ENCODE measurements at places on chromosomes 13 and 19.
A peak's percentile ranks its signal among the peaks of the same experiment; 100 is the strongest.

GRCh38 chr19:57161985-57162539 is 5.2 kb downstream of the DUXA start:
- no peak for DNase-seq

DNA sequence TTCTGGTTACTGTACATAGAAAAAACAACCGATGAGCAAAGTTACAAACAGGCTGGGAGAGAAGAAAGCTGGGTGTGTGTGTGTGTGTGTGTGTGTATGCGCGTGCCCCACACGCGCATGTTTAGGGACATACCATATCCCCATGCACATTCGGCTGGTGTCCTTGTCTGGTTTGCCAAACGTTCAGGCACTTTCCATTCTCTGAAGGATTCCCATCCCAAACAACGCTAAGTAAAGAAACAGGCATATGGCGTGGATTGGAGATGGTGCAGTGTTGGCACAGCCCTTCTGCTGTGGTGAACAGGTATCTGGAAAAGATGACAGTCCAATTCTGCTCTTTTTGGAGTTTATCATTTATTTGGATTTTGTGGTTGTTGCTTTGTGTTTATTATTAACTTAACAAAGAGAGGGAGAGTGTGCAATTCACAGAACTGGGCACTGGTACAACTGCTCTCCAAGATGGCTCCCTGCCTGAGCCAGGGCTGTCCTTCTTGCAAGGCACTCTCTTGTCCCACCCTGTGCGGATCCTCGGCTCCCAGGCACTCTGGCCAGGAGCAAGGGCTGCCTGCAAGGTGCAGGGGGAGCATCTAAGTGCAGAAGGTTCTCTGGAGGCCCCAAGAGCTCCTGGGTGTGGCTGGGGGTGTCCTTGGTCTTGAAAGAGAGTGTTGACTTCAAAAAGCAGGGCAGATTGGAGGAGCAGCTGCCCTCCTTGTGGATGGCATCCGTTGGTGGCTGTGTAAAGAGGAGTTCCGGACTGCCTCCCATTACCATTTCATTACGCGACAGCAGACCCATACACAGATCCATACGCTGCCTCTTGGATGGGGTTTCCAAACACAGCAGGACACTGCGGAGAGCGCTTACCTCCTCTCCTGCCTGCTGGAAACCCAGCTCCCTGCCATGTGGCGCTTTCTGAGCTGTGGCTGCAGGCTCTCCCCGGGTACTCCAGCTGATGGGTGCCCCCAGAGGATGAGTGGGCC is 263.1 kb downstream of the ZNF536 start:
- DNase-seq, result no peak

GRCh38 chr19:33684538-33685232 is 62.9 kb downstream of the CHST8 start:
- no peak for DNase-seq

- no peak for DNase-seq
These were observed 699 bp downstream of the RCBTB2 start for GRCh38 chr13:48532256-48532505.

- DNase-seq, result no peak
These were observed 45.2 kb upstream of the GPI start for GRCh38 chr19:34319785-34320184.

- DNase-seq, result no peak
These were observed 1342.7 kb downstream of the UQCRFS1 start for GRCh38 chr19:27870293-27870692.

DNA sequence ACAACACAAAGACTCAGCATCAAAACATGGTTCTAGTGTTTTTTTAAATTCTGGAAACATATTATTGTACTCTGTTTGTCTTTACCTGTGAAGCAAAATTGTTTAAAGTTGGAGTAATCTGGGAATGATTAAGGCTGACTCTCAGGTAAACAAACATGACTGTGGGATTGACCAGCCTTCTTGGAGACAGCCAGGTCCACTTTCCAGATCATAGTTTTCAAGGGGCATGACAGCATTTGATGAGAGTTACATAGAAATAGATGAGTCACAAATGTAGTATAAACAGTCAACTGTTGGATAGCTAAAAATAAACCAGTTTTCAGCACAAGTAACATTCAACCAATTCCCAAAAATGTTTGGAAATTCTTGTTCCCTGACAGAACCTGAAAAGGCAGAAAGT is 1680.9 kb downstream of the OLFM4 start:
- DNase-seq, result no peak

GRCh38 chr13:27641711-27642502 is 20.2 kb downstream of the POLR1D start:
- no peak for DNase-seq

DNA sequence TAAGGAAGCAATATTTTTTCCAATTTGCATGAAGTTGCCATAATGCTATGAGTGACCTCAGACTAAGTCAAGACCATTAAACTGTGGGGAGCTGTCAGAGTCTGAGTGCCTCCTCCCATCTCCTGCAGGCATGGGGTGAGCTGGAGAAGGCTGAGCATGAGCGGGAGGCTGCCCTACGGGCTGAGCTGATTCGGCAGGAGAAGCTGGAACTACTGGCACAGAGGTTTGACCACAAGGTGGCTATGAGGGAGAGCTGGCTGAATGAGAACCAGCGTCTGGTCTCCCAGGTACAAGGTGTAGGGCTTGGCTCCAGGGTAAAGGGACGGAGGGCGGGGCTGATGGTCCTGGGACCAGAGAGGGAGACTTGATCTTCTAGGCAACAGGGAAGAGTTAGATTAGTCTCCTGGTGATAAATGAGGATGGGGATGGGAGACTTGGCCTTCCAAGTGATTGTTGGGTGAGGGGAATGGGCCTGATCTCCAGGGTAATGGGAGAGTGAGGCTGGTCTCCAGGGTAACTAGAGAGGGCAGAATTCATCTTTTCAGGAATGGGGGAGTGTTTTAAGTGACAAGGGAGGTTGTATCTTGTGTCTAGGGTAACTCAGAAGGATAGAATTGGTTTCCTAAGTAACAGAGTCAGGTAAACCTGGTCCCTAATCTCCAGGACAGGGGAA is 36.0 kb downstream of the SPTBN4 start:
- no peak for DNase-seq

- peak; percentile 19 for DNase-seq
These were observed 897 bp downstream of the ETHE1 start for GRCh38 chr19:43525836-43526771.

DNA sequence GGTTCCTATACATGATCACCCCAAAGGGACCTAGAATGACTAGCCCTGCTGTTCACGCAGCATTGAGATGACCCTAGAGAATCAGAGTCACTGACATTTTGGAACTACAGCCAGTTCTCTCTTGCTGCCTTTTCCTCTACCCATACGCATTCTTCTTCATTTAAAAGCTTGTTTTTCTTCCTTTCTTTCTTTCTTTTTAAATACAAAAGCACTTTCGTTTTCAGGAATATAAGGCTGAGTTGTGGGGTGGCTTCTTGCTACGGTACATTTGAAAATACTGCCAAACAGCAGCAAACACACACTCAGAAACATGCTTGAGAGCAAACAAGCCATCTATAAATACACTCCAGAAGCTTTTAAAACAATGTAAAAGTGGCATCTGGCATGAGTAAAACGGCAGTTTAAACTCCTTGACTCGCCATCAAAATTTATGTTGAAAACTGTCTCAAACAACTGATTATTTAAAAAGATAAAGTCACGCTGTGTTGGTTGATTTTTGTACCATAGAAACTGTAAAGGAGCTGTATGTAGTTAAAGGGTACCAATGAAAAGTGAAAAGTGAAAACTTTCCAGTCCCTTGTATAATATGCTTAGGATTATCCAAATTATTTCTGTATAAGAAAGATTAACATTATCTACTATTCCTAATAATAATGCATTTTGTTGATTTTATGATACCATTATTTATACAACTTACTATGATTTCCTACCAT is 95.6 kb downstream of the PCDH9 start:
- DNase-seq, result no peak

GRCh38 chr19:48793271-48793670 is 17.6 kb downstream of the BCAT2 start:
- DNase-seq, result no peak

GRCh38 chr13:32629313-32629712 is 43.1 kb downstream of the PDS5B start:
- DNase-seq, result no peak

DNA sequence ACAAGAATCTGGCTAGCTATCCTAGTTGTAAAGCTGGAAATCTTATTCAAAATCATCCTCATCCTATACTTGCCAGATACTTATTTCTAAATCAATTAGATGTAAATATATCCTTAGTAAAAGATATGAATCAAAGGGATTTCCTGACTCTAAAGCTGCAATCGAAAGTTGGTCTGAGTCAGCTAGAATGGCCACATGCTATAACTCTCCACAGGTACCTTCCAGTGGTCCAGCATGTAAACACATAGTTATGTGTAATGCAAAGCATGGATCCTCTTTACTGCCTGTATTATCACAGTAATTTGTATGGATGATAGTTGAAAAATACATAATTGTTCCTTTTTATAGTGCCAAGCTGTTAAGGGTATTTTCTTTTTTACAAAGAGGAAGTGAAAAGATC is 27.4 kb downstream of the SLITRK6 start:
- no peak for DNase-seq

DNA sequence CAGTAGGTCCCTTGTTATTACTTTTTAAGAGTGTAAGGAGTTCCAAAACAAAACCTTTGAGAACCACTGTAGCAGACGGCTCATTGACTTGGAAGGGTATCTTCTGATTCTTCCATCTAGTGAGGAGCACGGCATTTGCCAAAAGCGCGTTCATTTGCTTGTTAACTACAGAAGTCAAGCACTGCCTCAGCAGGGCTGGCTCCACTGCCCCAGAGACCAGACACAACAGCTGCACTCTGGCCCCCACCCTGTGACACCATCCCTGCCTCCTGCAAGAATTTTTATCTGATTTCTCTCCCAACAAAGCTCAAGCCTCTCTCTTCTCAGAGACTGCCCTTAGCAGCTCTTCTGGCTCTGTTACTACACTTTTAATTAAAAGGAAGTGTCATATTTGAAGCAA is 20.7 kb upstream of the XPO4 start:
- DNase-seq, result no peak
